ENCODE measurements at places on chromosomes 3 and 15.
A peak's percentile ranks its signal among the peaks of the same experiment; 100 is the strongest.

- no peak for DNase-seq
Observed at GRCh38 chr3:123111640-123112039, 44.8 kb downstream of the PDIA5 start.

GRCh38 chr3:114632757-114633424, 339.1 kb downstream of the TIGIT start:
- no peak for DNase-seq

GRCh38 chr3:53998980-53999379, 107.3 kb upstream of the SELENOK start:
- DNase-seq: no peak

GRCh38 chr3:50518436-50518835, 15.0 kb upstream of the CACNA2D2 start:
- no peak for DNase-seq

- no peak for DNase-seq
Observed at GRCh38 chr15:63295341-63295740, 17.9 kb downstream of the APH1B start.

GRCh38 chr3:100005665-100006393, 108.5 kb downstream of the FILIP1L start:
- DNase-seq: no peak

DNA sequence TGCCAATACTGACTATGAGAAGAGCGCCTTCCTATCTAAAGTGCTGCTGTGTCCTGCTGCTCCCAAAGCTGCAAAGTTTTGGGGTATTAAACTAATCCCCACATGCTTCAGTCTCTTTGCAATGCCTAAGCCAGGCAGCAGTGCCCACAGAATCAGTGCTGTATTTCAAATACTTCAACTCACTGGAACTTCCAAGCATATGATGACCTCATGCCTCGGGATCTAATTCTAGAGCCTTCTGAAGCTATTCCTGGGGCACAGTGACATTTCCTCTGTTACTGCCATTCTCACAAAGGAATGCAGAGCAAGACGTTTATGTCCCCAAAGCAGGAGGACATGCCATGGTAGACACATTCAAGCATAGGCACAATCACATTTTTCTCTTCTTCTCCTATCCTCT, 78.5 kb downstream of the CD200 start:
- DNase-seq: no peak

- no peak for DNase-seq
Observed at GRCh38 chr3:185215873-185216606, 37.8 kb downstream of the EHHADH start.

GRCh38 chr3:138465925-138466324, 31.5 kb downstream of the ESYT3 start:
- no peak for DNase-seq

- peak; percentile 57 for DNase-seq
Observed at GRCh38 chr3:110533089-110533488, 538.5 kb upstream of the NECTIN3 start.

- DNase-seq: no peak
Observed at GRCh38 chr3:141816958-141817357, 53.8 kb downstream of the GRK7 start.

DNA sequence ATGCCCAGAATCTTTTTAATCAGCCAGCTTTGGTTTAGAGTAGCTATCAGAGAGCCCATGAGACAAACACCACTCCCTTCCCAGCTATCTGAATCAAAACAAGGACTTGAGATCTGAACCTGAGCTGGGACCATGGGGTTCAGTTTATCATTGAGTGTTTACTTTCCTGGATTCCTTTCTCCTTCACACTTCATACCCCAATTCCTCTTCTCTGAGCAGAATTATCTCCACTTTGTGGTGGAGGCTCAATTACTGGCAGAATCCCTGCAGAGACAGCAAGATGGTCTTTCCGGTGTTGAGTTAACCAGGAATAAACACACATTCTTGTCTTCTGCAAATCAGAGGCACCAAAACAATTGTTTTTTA, 102.4 kb downstream of the RPL22L1 start:
- DNase-seq: no peak

- DNase-seq: no peak
Observed at GRCh38 chr3:108183181-108183580, 39.0 kb downstream of the IFT57 start.

DNA sequence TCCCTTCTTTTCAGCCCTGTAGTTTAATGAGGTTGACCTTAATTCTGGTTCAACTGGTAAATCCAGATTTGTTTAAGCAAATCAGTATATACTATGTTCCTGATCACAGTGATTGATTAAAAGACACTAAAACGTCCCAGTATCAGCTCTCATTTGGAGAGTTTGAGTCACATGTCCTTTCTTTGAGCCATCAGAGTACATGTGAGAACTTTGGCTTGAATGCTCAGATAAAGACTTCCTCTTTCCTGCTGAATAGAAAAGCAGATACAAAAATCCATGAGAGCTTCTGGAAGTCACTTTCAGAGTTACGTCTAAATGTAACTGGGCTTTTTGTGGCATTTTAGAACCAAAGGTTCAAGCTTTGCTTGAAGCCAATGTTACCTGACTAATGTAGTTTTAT, 341.8 kb upstream of the SATB1 start:
- DNase-seq: no peak

- DNase-seq: no peak
Observed at GRCh38 chr3:45453083-45453482, 64.7 kb downstream of the LARS2 start.

DNA sequence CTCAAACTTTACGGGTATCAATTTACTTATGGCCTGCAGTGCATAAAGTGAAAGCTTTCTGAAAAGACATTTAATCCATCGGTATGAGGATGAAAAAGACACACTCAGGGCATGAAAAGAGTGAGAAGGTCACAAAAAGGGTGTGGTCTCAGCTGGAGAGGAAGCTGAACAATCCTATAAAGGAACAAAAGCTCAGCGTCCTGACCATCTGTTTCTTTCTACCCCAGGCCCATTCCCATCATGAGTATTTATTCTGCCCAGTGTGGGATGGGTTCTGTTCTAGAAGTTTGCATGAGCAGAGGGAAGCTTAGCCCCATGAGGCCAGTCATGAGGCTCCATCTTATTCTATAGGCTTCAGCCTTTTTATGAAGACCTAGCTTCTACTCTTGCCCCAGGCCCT, 144.6 kb downstream of the LPP start:
- no peak for DNase-seq

DNA sequence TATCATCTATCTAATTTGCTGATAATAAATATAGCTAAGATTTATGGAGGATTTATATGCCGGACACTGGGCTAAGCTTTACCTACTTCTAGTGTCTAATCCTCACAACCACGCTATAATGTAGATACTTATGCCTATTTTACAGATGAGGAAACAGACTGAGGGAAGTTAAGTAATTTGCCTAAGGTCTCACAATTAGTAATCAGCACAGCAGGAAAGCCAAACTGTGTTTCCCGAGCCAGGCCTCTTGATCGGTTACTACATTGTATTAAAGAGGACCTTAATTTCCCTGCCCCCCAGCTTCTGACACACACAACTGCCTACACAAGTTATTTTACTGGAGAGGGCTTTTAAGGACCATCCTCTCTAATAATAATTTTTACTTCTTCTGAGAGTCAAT, 40.9 kb downstream of the ONECUT1 start:
- no peak for DNase-seq

DNA sequence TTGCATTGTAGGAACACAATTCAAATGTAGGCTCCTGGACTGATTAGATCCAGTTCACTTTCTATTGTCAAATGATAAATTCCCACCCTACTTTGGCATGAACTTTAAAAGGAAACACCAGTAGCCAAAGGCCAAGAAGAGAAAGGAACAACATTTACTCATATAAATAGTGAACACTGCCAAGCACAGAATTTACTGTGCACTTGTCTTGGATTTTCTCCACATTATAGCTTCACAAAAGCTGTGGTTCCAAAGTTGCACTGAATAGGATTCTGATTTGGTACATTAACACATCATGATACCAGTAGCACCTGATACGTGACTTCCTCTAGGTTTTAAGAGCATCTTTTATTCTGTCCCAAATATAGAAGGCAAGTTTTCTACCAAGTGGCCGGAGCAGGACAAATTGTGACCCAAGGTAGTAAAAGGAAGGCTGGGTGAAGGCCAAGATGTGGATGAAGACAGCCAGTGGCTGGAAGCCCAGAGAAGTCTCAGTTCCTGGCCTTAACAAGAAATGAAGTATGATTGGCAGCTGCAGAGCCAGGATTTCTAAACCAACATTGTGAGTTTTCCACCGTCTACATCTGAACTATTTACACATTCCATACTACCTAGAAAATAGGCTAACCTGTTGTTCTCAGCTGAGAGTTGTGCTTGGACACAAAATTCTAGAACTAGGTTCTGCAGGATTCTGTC, 206.7 kb downstream of the THRB start:
- no peak for DNase-seq

- no peak for DNase-seq
Observed at GRCh38 chr15:78988361-78988911, 43.6 kb upstream of the CTSH start.

DNA sequence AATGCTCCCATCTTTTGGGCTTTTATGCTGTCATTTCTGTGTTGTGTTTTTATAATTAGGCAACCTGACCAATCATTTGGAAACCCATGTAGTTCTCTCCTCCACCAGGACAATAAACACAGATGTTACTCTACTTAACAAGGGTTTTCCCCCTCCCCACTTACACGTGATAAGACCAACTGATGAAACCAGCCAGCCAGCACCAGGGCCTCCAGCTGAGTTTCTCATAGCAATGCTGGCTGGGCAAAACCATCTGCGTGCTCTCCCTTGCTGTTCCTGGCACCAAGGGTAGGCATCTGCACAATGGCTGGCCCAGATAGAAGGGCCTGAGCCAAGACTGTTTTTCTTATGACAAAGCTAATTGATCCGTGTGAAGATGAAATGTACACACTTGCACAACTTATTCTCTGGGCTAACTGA, 310.4 kb downstream of the PLCL2 start:
- DNase-seq: no peak

- DNase-seq: no peak
Observed at GRCh38 chr3:115470254-115470653, 153.1 kb upstream of the GAP43 start.

GRCh38 chr3:172326993-172327392, 121.3 kb downstream of the GHSR start:
- no peak for DNase-seq

GRCh38 chr3:11583638-11584046, 60.1 kb downstream of the VGLL4 start:
- DNase-seq: no peak

- no peak for DNase-seq
Observed at GRCh38 chr3:48086705-48087104, 70.5 kb upstream of the MAP4 start.

DNA sequence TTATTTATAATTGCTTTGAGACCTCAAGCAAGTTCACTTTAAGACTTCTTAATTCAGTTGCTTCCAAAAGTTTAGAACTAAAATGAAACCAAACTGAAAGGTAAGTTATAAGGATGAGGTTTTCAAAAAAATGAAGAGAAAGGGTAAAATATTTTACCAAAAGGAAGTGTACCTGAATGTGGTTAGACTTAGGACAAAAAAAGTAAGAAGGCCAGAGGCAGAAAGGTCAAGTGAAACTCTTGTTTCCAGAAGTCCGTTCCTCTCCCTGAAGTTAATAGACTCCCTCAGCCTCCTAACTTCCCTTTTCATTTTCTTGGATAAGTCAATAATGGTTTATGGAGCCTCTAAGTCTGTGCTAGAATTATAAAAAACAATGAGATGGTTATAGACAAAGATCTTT, 16.6 kb downstream of the BTLA start:
- no peak for DNase-seq

GRCh38 chr15:75720787-75721479, 8.3 kb upstream of the CSPG4 start:
- DNase-seq: no peak

DNA sequence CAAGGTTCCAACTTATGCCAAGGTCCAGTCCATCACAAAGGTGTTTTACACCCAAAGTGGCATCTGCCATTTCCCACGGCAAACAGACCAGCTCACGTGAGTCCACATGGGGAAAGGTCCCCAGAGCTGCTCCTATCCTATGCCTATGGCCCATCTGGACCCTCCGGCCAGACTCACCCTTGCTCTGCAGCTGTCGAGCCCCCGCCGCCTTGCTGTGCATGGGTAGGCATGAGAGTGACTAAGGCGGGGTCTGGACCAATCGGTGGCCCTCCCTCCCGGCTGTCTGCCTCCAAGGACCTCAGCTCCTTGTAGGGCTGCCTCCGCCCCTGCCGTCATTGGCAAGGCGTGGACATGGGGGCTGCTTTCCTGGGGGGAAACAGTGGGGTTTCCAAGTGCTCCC, 26.9 kb downstream of the DNASE1L3 start:
- no peak for DNase-seq

DNA sequence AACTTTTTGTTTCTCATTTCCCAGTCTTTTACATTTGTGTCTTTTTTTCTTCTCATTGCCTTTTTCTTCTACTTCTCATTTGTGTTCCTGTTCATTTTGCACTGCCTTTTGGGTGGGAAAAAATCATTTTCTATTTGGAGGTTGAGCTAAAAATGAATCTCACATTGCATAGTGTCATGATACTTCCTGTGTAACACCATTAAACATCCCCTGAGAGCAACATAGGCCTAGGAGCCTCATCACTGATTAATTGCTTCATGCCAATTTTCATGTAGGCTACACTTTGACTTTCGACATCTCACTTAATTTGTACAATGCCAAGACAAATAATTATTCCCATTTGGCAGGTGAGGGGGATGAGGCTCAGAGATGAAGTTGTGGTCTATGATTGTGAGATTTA, 279.2 kb downstream of the EDEM1 start:
- no peak for DNase-seq

GRCh38 chr3:129605203-129605921, 1.1 kb downstream of the PLXND1 start:
- DNase-seq: no peak

DNA sequence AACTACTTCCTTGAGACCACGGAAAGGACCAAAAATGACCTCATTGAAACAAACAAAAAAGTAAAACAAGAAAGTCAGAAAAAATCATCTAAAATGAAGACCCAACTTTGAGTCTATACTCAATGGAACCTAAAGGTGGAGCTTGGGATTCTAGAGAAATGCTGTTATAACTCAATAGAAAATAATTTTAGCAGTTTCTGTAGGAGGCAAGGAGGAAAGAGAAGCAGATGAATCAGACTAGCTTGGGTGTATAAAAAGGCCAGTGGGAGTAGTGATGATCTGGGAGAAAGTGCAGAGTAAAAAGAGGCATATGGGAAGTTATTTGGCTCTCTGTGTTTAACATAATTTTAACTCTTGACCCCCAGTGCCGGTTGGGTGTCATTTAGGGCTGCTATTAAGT, 94.4 kb downstream of the TMCO5A start:
- no peak for DNase-seq

Measured in left lobe of liver (tissue), 2 donors.